Right cardiac atrium (tissue), 5 donors: ENCODE measurements at places on chromosomes 16 and 17. TPM values are rescaled to one million over a fixed set of nuclear protein-coding genes. Genes with fewer than 3 reads are reported as not detected.
A peak's percentile ranks its signal among the peaks of the same experiment; 100 is the strongest.

DNA sequence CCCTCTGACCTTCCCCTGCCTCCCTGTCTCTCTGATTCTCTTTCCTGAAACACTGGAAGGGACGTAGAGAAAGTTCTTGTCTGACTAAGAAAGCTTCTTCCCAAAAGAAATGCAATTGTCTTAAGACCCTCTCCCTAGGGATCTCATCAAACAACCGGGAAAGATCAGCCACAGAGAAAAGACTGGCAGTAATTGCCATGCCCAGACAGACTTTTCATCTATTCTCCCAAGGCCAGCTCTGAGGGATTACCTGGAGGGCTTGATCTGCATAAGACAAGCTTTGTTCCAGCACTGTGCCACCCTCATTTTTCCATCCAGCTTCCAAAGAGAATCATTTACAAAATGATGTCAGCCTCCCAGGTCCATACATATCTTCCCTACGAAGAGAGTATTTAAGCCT lies 38.8 kb upstream of the HS3ST3A1 start:
- DNase-seq = no peak

- no peak for DNase-seq
These were observed 16.1 kb downstream of the TSC2 start for GRCh38 chr16:2063861-2064260.

The ELOB gene
- 625 TPM for polyA plus RNA-seq

- DNase-seq = no peak
These were observed 97.7 kb downstream of the GSG1L start for GRCh38 chr16:27965801-27966200.

GRCh38 chr17:67124450-67125148 lies 80.2 kb downstream of the CACNG1 start:
- no peak for DNase-seq

The KRTAP1-1 gene
- not detected for polyA plus RNA-seq

- DNase-seq = no peak
These were observed 76.3 kb downstream of the USP32 start for GRCh38 chr17:60315650-60316049.

DNA sequence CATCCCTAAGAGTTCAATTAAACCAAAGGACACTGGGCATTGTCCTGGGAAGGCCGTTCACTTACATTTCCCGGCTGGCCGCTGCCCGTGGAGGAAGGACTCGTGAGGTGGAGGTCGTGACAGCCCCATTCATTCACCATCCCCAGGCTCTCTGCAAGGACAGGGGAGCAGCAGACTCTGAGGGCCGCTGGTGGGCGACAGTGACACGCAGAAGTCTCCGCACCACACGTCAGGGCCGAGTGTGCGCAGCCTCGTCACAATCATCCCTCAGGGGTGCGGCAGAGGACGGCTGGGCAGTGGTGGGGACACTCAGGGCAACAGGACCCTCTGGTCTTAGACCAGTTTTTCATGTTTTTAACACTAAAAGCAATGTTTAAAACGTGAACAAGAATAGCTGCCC lies 21.7 kb downstream of the UNKL start:
- DNase-seq = no peak

DNA sequence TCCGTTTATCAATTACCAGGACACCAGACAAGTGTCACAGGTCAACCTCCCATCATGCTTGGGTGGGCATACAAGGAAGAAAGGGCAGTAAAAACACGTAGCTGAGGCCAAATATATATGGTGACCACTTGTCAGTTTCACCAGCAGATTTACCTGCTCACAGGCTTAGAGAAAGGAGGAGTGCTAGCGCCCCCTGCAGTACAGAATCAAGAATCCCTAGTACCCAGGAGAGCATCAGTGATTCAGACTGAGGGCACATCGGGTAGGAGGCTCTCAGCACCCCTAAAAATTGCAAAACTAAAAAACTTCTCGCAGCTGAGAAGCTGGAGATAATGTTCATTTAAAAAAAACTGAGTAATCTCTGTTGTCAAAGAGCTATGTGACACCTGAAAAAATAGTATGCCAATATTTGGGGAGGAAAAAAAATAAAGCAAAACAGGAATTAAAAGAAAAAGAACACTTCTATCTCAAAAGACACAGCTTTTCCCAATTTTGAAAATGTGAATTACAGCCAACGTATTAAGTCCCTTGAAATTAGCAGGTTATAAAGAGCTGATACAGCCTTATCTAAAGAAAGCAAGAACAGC lies 21.2 kb upstream of the MON1B start:
- peak; percentile 39 for DNase-seq

The GJC1 gene
- polyA plus RNA-seq = 20.8 TPM

DNA sequence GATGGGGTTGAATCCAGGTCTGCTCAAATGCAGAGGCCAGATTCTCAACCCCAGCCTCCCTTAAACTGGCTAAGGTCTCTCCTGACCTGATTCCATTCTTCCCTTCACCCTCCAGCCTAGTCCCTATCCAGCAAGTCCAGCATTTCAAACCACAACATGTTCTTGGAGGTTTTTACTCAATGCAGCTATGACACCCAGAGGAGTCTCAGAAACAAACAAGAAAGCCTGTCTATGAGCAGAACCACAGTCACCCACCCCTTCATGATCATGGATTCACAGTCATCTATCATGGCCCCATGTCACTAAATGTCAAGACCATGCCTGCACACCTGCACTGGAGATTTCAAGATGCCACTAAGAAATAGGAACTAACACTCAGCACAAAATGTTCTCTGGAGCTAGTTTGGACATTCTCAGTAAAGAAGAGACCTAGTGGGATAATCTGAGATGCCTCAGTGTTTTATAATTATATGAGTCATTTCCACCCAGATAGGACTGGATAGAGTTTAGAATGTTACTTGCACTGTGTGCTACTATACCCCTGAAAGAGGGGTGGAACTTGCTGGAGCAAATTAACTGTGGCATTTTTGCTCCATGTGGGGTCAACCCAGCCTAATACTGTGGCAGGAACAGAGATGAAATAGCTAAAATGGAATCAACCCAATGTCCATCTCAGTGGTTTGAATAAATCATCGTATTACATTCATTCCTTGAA lies 9.5 kb upstream of the METTL22 start:
- no peak for DNase-seq

DNA sequence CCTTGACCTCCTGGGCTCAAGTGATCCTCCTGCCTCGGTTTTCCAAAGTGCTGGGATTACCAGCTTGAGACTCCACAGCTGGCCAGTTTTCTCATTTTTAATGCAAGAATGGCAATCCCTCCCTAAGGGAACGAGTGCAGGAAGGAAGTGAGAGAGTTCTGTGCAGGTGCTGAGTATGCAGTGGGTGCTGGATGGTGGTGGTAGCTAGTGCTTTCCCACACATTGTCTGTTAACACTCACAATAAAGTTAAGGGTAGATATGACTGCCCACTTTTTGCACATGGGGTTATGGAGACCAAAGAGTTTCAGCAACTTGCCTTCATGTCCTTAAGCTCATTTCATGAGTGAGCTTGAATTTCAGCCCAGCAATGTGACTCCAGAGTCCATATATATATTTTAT lies 18.5 kb downstream of the RGS9 start:
- no peak for DNase-seq

The C17orf67 gene
- polyA plus RNA-seq = 0.43 TPM

DNA sequence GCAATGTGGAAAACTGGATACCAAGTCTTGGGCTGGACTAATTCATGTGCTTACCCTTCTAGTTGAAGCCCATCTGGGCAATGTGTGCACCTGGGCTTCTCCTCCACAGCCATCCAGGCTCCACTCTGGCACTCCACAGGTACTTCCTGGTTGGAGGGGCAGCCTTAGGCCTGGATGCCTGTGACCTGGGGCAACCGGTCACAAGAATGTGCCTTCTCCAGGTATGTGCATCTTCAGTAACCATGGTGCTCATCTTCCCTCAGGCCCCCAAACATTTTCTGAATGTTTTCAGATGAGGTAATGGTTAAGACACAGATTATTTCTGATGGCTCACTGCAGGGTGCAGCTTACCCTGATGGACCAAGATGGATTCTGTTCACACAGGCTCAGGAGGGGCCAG lies 11.1 kb downstream of the C16orf86 start:
- DNase-seq = no peak

The ABCC12 gene
- polyA plus RNA-seq = not detected

The NPIPA5 gene
- polyA plus RNA-seq = 16.5 TPM

The MT1G gene
- 8.0 TPM for polyA plus RNA-seq

GRCh38 chr17:48441231-48441711 lies 11.3 kb upstream of the SKAP1 start:
- no peak for DNase-seq

GRCh38 chr17:7417056-7417655 lies 3.0 kb upstream of the SPEM1 start:
- peak; percentile 52 for DNase-seq

The NXPH3 gene
- 5.9 TPM for polyA plus RNA-seq

DNA sequence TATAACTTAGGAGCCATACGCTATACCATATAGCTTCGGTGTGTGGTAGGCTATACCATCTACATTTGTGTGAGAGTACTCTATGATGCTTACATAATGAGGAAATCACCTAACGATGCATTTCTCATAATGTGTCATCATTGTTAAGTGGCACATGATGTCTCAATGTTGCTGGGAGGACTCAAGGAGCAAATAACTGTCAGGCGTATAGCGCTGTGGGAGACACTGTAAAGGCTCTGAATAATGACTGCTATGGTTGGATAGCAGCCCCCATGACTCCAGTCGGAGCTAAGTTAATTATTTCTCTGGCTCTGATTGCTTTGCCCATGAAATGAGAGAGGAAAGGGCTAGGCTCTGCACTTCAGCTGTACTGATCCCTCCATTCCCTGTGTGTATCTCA lies 197.2 kb downstream of the RGS9 start:
- DNase-seq = no peak

The IL34 gene
- polyA plus RNA-seq = 1.9 TPM

DNA sequence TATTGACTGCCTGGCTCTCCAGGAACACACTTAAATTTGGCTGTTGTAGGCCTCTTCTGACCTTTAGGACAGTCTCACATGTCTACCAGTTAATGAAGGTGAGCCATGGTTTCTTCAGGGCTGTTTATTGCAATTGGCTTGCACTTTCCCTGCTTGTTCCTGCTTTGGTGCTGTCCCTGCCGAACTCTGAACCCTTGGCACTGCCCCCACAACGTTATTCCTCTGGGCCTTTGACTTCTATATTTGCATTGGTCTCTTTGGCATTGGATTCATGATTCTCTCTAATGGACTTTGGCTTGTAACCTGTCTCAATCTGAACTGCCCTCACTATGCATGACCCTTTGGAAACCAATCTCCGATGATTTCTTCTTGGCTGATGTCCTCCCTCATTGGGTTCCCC lies 299.4 kb downstream of the UTP18 start:
- no peak for DNase-seq

- no peak for DNase-seq
These were observed 10.2 kb downstream of the TACO1 start for GRCh38 chr17:63610854-63611253.

DNA sequence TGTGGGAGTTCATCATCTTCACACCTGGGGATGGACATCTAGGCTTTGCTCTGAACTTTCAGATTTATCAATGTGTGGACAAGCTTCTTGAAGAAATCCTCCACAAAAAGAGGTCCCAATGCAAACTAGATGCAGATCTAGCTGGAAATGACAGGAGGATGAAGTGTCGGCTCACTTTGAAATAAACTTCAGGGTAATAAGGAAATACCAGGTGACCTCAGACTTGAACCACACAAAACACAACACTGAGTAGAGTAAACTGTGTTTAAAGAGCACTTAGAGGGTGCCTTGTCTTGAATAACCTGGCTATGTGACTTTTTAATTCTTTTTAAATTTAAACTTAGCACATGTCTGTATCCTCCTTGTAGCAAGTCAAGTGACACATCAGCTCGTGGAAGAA lies 27.2 kb upstream of the TEKT3 start:
- no peak for DNase-seq

The LHX1 gene
- not detected for polyA plus RNA-seq

The ACSM2B gene
- polyA plus RNA-seq = not detected

The ABCC1 gene
- polyA plus RNA-seq = 9.7 TPM

DNA sequence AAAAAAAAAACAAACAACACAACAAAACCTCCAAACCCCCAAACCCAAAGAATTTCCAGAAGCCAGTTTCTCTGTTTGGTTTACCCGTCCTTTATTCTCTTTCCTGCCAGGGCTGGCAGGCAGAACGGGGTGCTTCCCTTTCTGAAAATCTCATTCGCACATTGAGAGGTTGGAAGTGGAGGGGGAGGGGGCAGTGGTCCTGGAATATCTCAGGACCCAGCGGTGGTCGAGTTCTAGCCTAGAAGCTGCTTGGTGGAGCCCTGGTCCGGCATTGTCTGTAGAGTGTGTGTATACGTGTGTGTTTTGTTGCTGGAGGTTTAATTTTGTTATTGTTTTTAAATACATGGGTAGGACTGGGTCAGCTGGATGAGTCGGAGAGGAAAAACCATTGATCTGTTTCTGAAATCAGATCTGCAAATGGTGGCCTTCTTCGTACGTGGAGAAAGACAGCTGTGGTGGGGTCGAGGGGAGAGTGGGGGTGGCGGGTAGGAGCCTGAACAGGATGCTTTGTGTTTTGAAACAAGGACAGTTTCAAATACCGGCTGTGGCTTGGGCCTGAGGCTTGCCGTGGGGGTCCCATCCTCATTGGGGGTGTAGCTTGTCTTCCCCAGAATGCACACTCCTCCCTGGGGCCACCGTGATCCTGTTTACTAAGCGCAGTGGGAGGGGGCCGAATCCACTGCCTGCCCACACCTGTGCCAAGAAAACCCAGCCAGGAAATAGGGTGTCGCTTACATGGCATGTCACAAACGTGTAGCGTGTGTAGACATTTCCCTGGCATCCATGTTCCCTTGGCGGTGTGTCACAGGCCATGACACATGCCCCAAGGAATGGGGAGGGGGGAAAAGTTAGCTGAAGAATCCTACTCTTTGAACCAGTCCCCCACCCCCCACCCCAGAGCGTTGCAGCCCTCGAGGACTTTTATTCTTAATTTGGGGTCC lies 1.6 kb downstream of the CMIP start:
- no peak for DNase-seq

DNA sequence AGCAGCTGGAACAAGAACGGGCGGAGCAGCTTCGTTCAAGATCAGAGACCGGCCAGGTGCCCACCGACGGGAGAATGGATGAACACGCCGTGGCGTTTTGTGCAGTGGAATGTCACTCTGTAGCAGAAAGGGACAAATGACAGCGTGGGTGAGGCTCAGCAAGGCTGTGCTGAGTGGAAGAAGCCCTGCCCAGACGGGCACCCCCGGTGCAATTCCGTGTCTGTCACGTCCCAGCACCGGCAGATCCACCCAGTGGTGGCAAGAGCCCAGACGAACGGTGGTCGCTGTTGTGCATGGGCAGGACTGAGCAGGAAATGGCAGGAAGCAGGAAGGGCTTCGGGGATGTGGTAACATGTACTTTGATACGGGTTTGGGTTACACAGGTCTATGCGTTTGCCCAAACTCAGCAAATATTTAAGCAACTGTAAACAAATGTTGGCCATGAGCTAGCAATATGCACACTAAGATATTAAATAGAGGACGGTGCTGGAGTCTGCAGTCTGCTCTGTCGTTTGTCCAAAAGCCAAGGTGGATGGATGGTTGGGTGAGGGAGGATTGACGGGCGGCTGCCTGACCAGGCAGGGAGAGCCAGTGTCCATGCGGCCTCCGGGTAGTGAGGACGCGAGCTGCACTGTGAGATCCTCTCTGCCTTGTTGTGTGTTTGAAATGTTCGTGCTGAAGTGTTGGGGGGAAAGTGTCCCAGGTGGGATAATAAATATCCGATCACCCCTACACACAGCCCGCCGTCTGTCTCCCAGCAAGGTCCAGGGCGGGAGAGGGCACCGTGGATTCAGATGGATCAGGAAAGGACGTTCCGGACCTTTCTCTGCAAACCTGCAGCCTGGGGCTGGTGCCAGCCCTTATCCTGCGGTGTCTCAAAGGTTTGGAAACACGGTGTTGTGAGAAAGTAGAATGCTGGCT lies 48.4 kb downstream of the COX4I1 start:
- DNase-seq = no peak
